Iris pigment epithelial cell (primary cell): ENCODE measurements at places on chromosomes 11 and 22.
A peak's percentile ranks its signal among the peaks of the same experiment; 100 is the strongest.

GRCh38 chr11:118128310-118128709 lies 24.3 kb downstream of the SCN4B start:
- DNase-seq = no peak

- DNase-seq = no peak
Observed at GRCh38 chr22:17876306-17876831, 102.1 kb upstream of the BID start.

DNA sequence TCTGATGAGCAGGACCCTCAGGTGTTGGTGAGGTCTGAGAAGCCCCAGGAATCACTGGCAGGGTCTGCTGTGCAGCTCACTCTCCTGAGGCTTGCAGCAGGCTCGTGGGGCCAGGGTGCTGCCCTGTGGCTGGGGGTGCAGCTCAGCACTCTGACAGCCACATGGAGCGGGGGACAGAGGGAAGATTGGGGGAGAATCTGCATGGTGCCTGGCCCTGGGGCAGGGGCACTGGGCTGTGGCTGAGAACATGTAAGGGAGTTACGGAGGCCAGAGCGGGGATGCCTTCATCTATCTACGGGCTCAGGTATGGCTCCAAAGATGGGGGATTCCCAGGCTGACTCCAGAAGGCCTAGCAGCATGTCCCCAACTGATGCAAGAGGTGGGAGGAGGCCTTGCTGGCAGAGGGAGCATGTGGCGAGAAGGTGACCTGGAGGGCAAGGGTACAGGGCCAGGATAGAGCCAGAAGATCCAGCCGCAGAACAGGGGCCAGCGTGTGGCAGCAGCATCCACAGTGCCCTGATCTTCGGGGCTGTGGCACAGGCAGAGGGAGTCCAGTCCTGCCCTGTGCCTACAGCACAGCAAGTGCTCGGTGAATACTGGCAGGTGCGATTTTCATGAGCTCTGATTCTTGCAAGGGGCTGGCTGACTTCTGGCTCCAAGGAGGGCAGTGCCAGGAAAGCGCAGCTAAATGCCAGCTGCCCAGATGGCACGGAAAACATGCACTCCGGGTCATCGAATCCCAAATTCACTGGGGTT lies 184.7 kb downstream of the CTTN start:
- no peak for DNase-seq

GRCh38 chr11:14388352-14388751 lies 29.4 kb upstream of the RRAS2 start:
- no peak for DNase-seq

DNA sequence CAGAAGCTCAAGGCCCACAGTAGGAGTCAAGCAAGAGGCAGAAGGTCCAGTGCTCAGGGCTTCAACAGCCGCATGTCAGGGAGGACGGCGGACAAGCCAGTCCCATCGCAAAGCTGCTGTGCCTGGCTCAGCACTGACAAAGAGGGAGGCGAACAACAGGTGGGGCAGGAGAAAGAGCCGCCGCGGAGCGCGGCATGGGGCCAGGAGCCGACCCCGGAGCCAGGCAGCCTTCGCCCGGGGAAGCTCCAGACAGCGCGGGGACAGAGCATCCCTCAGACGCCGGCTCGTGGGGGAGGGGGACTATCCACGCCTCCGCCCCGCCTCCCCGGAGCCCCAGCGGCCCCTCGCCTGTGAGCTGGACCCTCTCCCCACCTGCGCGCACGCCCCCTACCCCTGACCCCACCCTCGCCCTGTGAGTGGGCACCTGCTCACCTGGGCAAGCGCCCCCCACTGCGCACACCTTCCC lies 369 bp downstream of the DHCR7 start:
- DNase-seq = no peak

DNA sequence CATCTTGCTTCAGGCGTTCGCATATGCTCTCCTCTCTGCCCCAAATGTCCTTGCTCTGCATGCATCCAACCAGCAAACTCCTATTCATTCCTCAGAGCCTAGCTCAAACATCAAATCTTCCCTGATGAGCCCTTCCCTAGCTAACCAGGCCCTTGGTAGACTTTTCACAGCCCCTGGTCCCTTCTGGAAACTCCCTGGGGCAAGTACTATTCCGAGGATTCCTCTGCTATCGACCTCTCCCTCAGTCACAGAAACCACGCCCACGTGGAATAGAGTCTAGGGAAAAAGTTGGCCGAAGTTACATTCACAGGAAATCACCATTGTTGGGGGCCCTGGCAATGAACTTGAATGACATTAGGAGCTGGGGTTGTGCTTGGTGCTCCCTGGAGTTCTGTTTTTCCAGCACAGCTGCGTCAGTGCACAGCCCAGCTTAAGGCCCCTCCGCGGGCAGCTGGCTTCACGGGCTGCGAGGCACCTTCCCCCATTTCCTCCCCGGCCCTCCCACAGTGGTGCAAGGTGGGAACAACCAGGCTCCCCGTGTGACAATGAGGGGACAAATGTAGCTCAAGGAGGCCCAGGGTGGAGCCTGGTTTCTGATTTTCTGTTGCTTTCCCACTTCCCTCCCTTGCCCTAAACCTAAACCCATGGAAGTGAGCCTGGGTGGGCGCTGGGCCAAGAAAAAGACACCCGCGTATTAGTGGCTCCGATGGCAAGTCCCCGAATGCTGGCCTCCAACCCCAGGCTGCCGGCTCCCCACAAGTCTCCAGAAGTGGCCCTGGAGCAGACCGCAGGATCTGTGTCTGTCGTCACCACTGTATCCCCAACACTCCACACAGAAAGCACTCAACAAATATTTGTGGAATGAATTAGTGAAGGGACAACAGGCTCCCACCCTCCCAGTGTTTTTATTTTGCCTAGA lies 4.3 kb upstream of the ATP5MGL start:
- peak; percentile 39 for DNase-seq

DNA sequence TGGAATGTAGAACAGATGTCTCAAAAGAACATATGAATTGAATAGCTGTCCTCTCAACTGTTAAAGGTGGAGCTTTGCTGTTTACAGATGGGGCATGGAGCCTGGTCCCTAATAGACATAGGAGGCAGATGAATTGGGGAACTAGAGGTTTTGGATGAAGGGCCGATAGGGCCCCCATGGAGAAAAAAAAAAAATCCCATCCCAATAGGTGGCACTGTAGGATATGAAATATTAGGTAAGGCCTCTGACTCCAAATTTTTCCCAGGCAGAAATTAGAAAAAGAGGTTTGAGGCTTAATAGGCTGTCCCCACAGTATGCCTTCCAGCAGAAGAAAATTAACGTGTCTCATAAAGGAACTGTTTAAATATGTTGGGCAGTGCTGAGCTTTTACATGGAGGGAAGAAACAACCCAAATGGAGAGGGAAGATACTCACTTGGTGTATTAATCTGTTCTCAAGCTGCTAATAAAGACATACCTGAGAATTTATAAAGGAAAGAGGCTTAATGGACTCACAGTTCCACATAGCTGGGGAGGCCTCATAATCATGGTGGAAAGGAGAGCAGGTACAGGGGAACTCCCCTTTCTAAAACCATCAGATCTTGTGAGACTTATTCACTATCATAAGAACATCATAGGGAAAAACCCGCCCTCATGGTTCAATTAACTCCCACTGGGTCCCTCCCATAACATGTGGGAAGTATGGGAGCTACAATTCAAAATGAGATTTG lies 30.1 kb upstream of the TMEM45B start:
- peak; percentile 8 for DNase-seq

GRCh38 chr11:60457576-60457975 lies 1.9 kb downstream of the MS4A1 start:
- DNase-seq = no peak

DNA sequence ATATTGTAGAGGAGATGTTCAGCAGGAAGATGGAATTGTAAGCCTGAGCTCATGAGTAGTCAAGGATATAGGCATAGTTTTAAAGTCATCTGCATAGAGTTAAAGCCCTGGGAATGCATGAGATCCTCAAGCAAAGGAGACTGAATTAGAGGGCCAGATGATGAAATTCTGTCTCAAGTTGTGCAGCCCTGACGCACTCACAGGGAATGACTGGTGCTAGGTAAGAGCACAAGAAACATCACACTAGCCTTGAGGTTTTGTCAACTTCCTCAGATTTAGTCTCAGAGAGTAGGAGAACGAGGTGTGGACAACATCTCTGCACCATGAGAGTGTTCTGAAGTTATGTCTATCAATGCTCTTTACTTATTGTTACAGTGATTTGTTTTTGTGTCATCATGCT lies 5.8 kb downstream of the RAB38 start:
- no peak for DNase-seq

- no peak for DNase-seq
Observed at GRCh38 chr22:36763576-36763975, 12.3 kb downstream of the IFT27 start.

GRCh38 chr11:68454767-68455166 lies 5.8 kb upstream of the PPP6R3 start:
- no peak for DNase-seq

DNA sequence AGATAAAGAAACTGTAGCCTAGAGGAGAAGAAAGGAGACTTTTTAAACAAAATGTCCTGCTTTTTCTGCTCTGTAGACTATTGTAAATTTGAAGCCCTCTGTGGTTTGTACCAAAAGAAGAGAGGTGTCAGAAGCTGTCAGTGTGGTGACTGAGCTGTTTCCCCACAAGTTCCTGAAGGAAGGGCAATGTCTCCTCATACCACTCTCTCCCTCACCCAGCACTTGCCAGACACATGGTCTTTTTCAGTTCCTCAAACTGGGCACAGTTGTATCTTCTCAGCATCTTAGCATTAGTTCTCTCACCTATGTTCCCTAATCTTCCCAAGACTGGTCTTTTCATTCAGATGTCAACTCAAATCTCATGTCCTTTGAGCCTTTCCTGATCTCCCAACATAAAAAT lies 4.3 kb downstream of the BCO2 start:
- DNase-seq = no peak

DNA sequence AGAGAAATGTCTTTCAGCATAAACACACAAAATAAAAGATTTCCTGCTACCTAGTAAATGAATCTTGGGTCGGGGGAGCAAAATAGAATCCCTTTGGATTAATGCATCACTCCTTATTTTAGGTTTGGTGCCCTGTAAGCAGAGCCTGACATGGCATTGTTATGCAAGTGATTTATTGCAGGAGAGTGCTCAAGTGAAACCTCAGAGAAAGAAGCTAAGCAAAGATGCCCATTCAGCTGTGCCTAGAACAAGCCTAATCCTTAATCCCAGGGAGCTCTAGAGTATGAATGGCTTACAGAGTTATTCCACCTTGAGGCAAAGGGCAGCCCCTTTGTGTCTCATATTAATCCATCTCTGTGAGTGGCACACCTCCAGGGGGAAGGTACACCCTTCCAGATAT lies 21.1 kb downstream of the C11orf87 start:
- DNase-seq = no peak

GRCh38 chr22:45864959-45865476 lies 111.9 kb downstream of the WNT7B start:
- DNase-seq = no peak

- DNase-seq = peak; percentile 36
Observed at GRCh38 chr11:45182902-45183301, 36.5 kb downstream of the PRDM11 start.

DNA sequence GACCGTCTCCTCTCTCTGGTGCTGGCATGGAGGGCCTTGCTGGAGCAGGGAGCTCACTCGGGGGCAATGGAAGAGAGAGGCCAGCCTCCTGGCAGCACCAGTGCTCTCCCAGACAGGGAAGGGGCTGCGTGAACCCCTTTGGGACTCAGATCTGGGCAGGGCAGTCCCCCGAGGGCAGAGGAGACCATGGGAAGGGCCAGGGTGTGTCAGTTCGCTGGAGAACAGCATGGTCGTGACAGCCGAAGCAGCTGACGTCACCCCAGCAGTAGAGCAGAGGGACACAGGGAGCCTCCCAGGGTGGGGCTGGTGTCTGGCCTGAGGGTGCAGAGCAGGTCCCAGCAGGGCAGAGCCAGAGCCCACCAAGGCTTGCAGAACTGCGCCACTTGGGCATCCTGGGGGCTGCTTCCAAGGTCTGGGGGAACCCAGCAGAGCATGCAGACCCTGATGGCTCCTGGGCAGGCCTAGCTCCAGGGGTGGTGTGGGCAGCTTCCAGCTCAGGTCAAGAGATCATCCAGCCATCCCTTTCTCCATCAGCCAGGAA lies 71.0 kb upstream of the KCNQ1OT1 start:
- DNase-seq = no peak

GRCh38 chr11:33366918-33367317 lies 109.7 kb downstream of the HIPK3 start:
- DNase-seq = no peak

- DNase-seq = no peak
Observed at GRCh38 chr11:20739577-20739976, 70.2 kb downstream of the NELL1 start.

DNA sequence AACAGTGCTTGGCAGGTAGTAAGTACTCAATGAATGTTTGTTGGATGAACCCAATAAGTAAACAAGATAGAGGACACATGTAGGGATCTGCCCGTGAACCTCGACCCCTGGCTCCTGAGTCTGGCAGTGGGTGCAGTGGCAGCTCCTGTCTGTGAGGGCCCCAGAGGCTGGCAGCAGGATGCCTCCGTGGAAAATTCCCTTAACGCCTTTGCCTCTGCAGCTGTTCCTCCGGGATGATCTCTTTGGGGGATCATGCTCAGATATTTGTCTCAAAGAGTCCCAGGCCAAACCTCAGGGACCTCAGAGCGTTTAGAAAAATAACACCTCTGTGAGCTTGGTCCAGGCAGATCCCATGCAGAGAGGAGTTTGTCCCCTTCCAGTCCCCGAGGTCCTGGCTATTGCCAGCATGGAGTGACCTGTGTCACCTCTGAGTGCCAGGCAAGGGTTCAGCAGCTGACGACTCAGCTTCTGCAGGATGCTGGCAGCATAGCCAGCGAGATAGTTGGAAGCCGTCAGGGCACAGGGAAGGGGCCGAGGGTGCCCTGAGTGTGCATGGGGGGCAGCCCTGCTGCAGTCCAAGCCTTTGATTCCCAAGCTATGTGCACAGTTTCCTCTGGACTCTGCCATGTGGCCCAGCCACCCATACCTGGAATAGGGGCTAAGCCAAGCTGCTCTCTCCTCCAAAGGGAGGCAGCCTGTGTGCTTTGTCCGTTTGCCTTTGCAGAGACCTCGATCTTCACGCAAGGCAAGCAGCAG lies 613 bp upstream of the MCHR1 start:
- DNase-seq = no peak

- peak; percentile 80 for DNase-seq
Observed at GRCh38 chr22:24333301-24333700, 62.7 kb downstream of the SPECC1L start.

DNA sequence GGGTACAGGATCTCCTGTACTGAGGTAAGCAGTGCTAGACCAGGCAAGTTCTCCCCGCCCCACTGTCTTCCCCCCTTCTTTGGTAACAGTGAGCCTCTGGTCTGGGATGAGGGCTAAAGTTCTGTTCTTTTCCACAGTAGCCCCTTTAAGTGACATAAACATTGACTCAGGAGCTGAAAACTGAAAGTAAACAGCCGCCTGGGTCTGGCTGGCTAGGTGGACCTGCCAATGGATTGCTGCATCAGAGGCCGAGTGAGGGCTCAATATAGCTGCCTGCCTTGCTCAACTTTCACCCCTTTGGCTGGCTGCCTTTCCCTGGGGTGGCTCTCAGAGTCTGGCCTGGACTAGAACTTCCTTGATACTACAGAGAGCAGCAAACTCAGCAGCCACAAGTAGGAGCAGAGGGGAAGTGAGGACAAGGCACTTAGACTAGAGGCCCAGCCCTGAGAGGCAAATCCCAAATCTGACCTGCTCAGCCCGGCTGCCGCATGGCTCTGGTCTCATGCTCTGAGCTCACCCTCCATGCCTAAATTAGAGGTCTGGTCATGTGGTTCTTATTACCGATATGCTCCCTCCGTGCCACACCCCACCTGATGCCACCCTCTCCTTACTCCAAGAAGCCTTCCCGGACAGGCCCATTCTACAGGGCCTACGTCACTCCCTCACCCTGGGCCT lies 9.6 kb upstream of the UCP3 start:
- DNase-seq = peak; percentile 95
